ENCODE measurements at places on chromosomes 2 and 18. TPM values are rescaled to one million over a fixed set of nuclear protein-coding genes. Genes with fewer than 3 reads are reported as not detected.

Gene C2orf80
- total RNA-seq: not detected

Gene CDKL4
- total RNA-seq: 0.38 TPM

Gene RIF1
- total RNA-seq: 41.4 TPM

Gene GRP
- total RNA-seq: not detected

Gene AQP12A
- not detected for total RNA-seq

DNA sequence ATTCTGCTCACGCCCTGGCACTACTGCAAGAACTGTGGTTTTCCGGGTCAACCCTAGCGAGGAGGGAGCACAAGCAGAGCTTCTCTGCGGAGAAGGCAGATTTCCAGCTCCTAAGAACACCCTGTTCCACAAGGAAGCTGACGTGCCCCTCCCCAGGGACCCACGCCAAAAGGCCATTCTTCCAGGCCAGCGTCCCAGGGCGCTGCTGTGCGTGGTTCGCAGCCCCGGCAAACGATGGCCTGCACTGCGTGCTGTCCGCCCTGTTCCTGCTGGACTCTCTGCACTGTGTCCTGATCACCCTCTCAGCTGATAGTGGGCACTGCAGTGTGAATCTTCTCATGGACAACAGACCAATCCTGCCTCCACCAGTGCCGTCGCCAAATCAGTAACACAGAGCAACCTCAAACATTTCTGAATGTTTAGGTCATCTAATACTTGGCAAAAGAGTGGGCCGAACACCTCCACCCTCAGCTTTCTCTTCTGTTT lies 49.1 kb downstream of the ADI1 start:
- no peaks in the 10 kb centered on the region for H3K4me1 ChIP-seq
- H3K27ac ChIP-seq: peak overlapping the region; percentile 59

DNA sequence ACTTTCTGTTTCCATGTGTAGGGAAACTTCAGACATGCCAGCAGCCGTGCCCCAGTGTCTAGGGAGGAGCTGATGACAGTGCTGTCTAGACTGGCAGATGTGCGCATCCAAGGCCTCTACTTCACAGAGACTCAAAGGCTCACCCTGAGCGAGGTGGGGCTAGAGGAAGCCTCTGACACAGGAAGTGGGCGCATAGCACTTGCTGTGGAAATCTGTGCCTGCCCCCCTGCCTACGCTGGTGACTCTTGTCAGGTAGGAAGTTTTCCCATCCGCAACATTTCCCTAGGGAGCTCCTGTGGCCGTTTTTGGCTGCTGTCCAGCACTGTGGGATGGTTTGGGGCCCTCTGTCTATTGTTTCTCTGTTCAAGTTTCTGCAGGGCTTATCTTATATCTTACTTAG lies 143.1 kb upstream of the TTC39C start:
- DNase-seq: no peak
- H3K36me3 ChIP-seq: no peaks in the 10 kb centered on the region
- H3K27ac ChIP-seq: peak overlapping the region; percentile 43
- peaks cover 4% of the 10 kb centered on the region for H3K4me1 ChIP-seq
- H3K4me3 ChIP-seq: no peak overlapping the region
- H3K27me3 ChIP-seq: no peaks in the 10 kb centered on the region

DNA sequence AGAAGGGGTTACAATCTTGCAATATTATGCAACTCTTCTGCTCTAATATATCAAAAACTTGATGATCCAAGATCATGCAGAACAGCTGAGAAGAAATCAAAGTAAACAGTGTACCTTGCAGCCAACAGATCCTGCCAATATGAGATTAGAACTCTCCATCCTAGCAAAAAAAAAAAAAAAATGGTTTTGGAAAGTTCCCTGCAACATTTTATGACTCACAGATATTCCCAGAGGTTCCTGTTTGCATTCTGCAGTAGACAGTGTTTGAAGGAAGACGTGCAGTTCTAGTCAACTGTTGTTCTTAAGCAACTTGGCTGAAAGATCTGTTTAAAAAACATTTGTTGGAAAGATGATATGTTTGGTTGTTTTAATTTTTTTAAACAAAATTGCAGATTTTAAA lies 103.6 kb upstream of the WDR75 start:
- H3K27me3 ChIP-seq: no peaks in the 10 kb centered on the region
- peaks cover 5% of the 10 kb centered on the region for H3K4me1 ChIP-seq
- no peak overlapping the region for H3K4me3 ChIP-seq
- H3K27ac ChIP-seq: no peak overlapping the region

- no peaks in the 10 kb centered on the region for H3K4me1 ChIP-seq
- H3K27me3 ChIP-seq: no peaks in the 10 kb centered on the region
- H3K27ac ChIP-seq: peak overlapping the region; percentile 50
- no peak overlapping the region for H3K4me3 ChIP-seq
Observed at GRCh38 chr2:96832754-96833507, 10.9 kb downstream of the ANKRD23 start.

DNA sequence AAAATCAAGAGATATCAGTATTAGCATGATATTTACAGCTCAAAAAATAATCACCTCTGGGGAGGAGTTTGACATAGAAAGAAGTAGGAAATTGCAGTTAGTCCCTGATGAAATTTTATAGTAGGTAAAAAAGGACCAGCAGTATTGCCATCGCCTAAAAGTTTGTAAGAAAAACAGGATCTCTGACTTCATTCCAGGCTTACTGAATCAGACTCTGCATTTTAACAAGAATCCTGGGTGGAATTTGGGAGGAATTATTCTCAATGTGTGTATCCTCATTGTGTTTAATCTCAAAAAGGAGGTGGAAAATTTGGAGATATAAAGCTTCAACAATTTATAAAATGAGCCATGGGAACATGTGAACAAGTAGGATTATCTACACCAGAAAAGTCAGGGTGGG lies 31.2 kb upstream of the STAT1 start:
- H3K4me1 ChIP-seq: no peaks in the 10 kb centered on the region
- H3K4me3 ChIP-seq: no peak overlapping the region
- H3K27ac ChIP-seq: no peak overlapping the region
- no peaks in the 10 kb centered on the region for H3K27me3 ChIP-seq
- no peaks in the 10 kb centered on the region for H3K36me3 ChIP-seq

GRCh38 chr2:39479696-39480095 lies 42.6 kb upstream of the MAP4K3 start:
- H3K4me3 ChIP-seq: no peak overlapping the region
- no peak for DNase-seq
- no peaks in the 10 kb centered on the region for H3K27me3 ChIP-seq
- no peaks in the 10 kb centered on the region for H3K4me1 ChIP-seq
- H3K36me3 ChIP-seq: peaks cover 23% of the 10 kb centered on the region
- H3K27ac ChIP-seq: no peak overlapping the region

- H3K27ac ChIP-seq: no peak overlapping the region
- no peaks in the 10 kb centered on the region for H3K4me1 ChIP-seq
- H3K36me3 ChIP-seq: no peaks in the 10 kb centered on the region
- H3K4me3 ChIP-seq: no peak overlapping the region
Observed at GRCh38 chr2:888211-888801, 62.3 kb upstream of the SNTG2 start.

- no peak for DNase-seq
- H3K27ac ChIP-seq: peak overlapping the region; percentile 25
- peak overlapping the region; percentile 33 for H3K4me3 ChIP-seq
- H3K4me1 ChIP-seq: no peaks in the 10 kb centered on the region
- H3K36me3 ChIP-seq: no peaks in the 10 kb centered on the region
Observed at GRCh38 chr2:191150230-191150599, 579 bp downstream of the STAT4 start.

DNA sequence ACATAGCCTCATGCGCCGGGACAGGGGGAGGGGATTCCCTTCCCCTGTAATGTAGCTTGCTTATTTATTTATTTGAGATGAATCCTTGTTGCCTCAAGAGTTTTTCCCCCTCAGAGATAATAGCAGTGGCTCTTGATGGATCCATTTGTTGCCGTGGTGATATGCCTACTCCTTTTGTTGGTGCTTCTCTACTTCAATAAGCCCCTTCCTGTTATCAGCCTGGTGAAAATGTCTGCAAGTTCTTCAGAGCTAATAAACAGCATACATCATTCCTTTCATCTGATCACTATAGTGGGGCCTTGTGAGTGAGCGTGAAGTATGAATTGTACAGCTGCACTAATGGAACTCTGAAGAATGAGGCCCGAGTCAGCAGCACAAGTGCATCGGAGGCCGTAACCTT lies 19.4 kb downstream of the FZD5 start:
- no peak for DNase-seq
- no peaks in the 10 kb centered on the region for H3K36me3 ChIP-seq
- no peak overlapping the region for H3K27ac ChIP-seq

DNA sequence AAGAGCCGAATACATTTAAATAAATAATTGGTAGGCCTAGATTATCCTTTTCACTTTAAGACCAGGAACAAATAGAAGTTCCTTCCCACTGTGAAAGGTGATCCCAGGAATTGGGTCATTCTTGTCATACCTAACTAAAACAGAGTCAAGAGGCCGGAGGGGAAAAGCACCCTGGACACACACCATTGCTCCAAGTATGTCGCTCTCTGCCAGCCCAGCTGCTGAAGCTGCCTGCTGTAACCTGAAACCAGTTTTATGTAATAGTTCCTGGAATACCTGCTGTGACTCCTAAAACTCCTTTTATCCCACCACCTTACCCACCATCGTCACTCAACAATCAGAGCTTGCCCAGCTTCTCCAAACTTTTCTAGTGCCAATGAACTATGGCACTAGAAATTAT lies 217.1 kb downstream of the PTPRM start:
- H3K36me3 ChIP-seq: no peaks in the 10 kb centered on the region
- no peak for DNase-seq
- H3K27me3 ChIP-seq: no peaks in the 10 kb centered on the region
- H3K27ac ChIP-seq: no peak overlapping the region

GRCh38 chr18:23134780-23135549 lies at the start of gene CABLES1:
CABLES1 (plus strand) TSS chr18:23135485; CDS start chr18:23135763, 278 bp downstream.
- peak within 1 kb of the TSS; percentile 90 for H3K27ac ChIP-seq
- no peaks in the 10 kb centered on the region for H3K36me3 ChIP-seq
- peak within 1 kb of the TSS; percentile 76 for H3K4me3 ChIP-seq

All from esophagus squamous epithelium (tissue), 5 donors.